ENCODE measurements at places on chromosomes 2 and 18.

- no peak for DNase-seq
These were observed 592 bp upstream of the METAP1D start for GRCh38 chr2:171999161-171999560.

DNA sequence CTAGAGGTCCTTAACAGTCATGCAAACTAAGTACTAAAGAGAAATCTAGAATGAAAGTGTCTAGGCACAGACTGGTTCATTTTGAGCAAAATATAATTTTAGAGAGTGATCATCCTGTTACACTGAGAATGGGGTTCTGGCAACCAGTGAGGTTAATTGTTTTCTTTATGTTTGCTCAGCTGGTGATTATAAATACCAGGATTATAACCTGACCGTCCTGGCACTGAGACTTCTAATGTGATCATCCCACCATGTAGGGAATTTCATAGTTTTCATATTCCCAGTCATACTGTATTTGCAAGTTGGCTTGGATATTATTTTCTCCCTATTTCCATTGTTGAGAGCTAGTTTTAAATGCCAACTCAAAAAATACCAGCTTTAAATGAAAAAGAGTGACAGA is 852.5 kb upstream of the LRATD1 start:
- no peak for DNase-seq

DNA sequence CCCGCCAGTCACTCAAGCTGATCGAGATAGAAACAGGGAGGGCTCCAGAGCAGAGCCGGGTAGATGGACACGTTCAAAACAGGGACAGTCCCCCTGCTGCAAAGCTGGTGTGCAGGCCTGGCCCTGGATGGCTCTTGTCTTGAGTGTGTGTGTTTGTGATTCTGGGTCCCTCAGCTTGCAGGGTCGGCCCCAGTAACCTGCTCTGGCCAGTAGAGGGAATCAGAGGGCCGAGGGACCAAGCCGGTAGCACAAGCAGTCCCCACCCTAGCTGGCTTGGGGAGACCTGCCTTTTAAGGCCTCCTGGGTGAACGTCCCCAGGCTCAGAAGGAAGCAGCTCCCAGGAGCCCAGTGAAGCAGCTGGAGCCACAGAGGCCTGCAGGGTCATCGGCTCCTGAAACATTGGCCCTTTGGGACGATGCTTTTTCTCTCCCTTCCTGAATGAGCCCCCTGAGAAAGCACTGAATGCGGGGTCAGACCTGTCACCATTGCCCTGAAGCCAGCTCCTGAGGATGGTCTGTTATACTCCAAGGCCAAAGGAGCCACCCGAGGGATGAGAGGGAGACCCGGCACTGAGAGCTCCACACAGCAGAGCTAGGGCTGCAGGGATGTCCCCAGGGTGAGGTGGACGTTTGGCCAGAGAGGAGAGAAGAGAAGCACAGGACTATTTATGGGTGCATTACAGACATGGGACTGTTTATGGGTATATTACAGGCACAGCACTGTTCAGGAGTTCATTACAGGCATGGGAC is 15.4 kb upstream of the MLPH start:
- DNase-seq = no peak

DNA sequence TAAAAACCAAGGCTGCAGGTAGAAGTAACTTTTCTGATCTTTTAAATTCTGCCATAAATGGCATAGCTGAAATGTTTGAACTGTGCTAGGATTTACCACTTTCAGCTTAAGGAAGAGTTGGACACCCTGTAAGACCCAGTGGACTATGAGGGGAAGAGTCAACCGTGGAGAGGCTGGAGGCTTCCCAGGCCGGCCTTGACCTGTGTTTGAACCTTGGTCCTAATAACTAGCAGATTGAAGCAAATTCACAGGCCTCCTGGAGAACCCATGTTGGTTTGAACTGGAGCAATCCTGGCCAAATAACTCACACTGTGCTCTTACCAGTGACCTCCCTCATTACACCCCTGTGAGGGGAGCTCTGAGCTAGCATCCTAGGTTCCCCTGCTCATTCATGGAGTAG is 87.2 kb upstream of the ALPP start:
- DNase-seq = no peak

DNA sequence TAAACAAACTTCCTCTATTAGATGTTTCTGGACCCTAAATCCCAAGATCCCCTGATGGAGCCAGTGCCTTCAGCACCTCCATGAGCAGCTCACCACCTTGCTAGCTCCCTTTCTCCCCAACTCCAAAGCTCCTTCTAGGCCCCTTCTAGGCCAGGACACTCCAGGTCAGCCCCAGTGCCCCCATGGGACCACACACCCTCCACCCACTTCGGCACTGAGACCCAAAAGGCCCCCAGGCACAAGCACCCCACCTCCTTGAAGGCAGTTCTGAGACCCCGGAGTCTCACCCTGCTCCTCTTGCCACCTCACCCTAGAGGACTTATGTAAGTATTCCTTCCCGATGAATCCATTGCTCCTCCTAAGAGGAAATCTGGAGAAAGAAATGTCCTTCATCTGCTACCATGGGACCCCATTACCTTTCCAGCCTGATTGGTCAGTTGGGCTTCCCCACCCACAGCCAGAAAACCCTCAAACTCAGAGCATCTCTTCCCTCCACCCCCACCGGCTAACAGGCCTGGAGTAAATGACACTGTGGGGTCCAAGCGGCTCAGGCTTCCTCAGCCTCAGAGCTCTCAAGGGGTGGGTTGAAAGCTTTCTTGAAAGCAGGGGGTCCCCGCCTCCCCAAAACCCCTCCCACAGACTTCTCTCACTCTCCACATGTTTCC is 9.8 kb upstream of the ARMC9 start:
- no peak for DNase-seq

- DNase-seq = no peak
These were observed 465.7 kb upstream of the NRP2 start for GRCh38 chr2:205216580-205216979.

GRCh38 chr18:54772056-54772455 is 56.2 kb upstream of the RAB27B start:
- DNase-seq = no peak

GRCh38 chr2:239548451-239548871 is 147.6 kb upstream of the HDAC4 start:
- DNase-seq = no peak

All from left lung (tissue), 14 donors.